Pancreas (tissue), 10 donors: ENCODE measurements at places on chromosomes 2 and 18. TPM values are rescaled to one million over a fixed set of nuclear protein-coding genes. Genes with fewer than 3 reads are reported as not detected.

DNA sequence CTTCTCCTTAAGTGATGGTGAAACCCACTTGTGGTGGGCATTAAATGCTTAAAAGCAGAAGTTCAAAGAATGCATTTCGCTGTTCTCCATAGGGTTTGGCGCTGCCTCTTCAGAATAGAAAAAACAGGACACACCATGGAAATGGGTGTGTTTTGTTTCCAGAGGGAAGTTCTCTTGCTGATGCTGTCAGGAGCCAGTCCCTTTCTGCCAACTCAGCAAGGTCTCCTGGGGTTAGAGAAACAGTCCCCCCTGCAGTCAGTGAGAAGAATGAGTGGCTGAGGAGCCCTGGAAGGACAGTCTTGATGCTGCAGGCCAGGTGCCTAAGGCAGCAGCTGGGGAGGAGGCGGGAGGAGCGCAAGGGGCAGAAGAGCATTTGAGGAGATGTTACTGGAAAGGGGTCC, 37.8 kb upstream of the ASAP2 start:
- H3K27ac ChIP-seq, result no peak overlapping the region
- H3K27me3 ChIP-seq, result no peaks in the 10 kb centered on the region
- no peak overlapping the region for H3K4me3 ChIP-seq
- no peak for DNase-seq

- no peaks in the 10 kb centered on the region for H3K4me1 ChIP-seq
- H3K36me3 ChIP-seq, result no peaks in the 10 kb centered on the region
- no peak overlapping the region for H3K4me3 ChIP-seq
These were observed 309.7 kb downstream of the GALR1 start for GRCh38 chr18:77559274-77559910.

The RALBP1 gene
- total RNA-seq, result 12.1 TPM

DNA sequence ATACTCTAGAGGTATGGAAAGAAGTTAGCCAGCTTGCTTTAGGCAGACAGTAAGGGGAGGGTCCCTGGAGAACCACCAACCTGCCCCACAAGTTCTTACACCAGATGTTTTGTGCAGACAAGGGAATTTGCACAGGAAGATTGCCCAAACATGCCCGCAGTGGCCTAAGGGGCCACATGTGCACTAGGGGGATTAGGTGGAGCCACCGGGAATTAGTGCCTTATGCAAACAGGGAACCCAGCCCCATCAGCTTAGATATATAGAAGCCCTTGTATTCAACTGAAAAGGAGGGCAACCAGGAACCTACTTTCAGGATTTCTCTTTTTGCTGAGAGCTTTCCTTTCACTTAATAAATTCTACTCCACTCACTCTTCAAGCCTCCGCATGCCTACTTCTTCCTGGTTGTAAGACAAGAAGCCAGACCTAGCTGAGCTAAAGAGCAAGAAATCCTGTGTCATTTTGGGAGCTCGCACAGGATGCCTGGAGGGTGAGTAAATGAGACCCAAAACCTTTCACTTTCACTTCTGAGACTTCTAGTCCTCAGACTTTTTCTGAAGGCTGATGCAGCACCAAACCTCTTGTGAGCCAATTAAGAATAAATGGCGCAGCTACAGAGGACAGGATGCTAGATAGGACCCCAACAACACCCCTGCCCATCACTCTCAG, 146.3 kb downstream of the GCA start:
- no peak for DNase-seq
- H3K4me1 ChIP-seq, result peaks cover 10% of the 10 kb centered on the region
- no peak overlapping the region for H3K4me3 ChIP-seq
- no peaks in the 10 kb centered on the region for H3K36me3 ChIP-seq
- H3K27me3 ChIP-seq, result no peaks in the 10 kb centered on the region

DNA sequence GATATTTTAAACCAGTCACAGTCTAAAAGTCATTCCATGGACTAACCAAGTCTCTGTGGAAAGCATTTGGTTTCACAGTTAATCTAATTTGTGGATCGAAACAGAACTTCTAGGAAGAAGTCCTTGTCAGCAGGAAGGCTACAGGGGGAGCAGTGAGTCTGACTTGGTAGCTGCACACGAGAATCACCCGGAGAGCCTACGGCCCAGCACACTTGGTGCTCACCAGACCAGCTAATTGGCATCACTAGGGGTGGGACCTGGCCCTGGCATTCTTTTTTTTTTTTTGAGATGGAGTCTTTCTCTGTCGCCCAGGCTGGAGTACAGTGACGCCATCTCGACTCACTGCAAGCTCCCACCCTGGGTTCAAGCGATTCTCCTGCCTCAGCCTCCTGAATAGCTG, 97.7 kb downstream of the ZNF532 start:
- H3K36me3 ChIP-seq, result no peaks in the 10 kb centered on the region
- H3K4me3 ChIP-seq, result no peak overlapping the region
- H3K27ac ChIP-seq, result no peak overlapping the region
- no peaks in the 10 kb centered on the region for H3K27me3 ChIP-seq
- no peak for DNase-seq
- H3K4me1 ChIP-seq, result no peaks in the 10 kb centered on the region
